ENCODE measurements at places on chromosomes 16 and 17.
A peak's percentile ranks its signal among the peaks of the same experiment; 100 is the strongest.

DNA sequence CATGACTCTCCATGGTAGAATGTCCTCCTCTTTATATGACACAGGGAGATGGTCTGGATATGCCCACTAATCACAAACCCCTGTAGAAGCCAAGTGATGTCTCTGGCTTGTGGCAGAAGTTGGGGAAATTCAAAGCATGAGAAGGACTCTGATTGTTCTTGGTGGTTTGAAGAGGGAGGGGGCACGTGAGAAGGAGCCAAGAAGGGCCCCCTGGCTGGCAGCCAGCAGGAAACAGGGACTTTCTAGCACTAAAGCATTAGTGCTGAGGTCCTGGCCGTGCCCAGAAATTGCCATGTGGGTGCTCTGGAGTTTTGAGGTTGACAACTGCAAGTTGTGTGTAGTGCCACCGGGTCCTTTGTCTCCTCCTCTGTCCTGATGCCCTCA, 199.9 kb downstream of the LGALS9B start:
- peak; percentile 4 for DNase-seq

DNA sequence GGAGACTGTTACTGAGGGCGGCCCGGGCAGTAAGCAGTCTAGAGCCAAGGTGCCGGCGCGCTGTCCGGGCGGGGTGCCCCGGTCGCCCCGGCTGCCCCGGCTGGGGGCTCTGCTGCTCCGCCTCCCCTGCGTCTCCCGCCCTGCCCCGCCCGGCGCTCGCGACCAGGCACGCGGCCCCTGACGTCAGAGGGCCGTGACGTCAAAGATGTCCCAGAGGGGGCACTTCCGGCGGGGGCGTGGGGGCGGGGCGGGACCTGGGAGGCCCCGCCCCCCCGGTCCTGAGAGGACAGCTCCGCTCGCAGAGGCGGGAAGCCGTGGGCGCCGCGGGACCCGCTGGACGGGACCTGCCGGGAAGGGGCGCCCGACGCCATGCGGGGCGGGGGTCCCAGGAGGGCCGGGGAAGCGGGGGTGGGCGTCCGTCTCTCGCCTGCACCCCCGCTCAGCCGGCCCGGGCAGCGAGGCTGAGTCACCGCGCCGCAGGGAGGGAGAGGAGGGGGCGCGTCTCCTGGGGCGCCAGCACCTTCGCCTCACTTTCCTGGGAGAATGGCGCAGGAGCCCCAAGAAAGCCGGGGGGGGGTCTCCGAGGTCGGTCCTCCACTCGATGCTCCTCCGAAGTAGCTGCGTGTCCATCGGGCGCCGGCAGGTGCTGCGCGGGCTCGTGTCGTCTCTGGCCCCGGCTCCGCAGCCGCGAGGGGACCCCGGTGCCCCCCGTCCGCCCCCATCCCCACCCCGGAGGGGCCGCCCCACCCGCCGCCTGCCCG, 4.4 kb upstream of the HIC1 start:
- peak; percentile 73 for DNase-seq

DNA sequence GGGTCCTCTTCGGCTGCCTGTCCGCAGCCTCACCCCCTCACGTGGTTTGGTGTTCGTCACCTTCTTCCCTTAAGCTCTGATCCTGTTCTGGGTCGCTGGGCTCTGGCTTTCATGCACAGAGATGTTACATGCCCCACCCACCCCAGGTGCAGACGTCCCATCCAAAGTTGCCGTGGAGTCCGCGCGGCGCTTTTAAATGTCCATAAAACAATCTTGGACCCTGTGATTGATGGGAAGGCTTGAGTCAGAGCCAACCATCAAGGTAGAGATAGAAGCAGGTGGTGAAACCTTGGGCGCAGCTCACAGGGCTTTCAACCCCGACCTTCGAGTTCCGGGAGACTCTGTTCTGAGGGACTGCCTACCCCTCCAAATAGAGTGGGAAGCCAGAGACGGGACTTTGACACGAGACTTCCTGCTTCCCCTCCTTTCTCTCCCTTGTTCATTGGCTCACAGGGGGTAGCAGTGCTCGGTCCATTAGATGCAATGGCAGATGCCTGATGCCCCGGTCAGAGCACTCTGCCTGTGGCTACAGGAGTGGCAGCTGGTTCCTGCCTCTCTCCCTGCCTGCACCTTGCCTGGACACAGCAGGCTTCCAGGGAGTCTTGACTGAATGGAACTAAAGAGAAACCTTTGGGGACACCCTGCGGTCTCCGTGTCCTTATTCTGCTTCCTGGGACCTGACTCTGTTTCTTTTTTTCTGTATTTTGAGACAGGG, 4.0 kb downstream of the ENGASE start:
- DNase-seq = no peak

- DNase-seq = no peak
Observed at GRCh38 chr17:59257101-59257500, 36.8 kb downstream of the GDPD1 start.

DNA sequence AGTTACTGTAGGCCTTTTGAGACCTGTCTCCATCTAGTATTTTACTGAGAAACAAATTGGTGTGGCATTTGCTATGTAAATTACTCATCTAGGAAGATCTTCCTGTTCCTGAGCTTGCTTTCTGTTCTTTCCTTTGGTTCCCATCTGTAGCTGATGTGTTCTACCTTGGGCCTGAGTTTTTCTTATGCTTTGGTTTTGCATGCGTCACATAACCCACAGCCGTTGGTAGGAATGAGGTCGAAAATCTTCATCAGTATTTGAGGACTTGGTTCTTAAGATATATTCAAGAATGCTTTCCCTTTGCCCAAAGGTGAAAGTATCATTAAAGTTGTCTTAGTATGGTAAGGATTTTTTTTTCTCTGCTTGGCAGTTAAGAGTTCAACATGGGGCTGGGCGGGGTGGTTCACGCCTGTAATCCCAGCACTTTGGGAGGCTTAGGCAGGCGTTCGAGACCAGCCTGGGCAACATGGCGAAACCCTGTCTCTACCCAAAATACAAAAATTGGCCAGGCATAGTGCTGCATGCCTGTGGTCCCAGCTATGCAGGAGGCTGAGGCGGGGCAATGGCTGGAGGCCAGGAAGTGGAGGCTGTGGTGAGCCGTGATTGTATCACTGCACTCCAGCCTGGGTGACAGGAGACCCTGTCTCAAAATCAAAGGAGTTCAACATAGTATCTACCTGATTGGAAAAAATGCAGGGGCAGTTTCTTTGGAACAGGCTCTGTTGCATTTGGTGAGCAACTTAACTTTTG, 28.8 kb downstream of the IST1 start:
- DNase-seq = peak; percentile 37

DNA sequence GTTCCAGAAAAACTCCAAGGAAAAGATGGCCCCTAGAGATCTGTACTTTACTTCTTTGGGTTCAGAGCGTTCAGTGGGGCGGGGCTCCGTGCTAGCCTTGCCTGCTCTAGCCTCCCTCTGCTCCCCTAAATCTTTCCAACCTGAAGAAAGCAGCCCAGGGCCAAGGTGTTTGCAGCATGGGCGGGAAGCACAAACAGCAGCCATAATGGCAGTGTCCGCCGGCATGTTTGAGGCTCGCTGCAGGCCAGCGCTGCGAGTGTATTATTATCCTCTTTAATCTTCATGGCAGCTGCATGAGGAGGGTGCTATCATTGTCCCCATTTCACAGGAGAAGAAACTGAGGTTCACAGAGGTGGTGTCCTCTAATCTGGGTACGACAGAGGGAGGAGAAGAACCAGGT, 10.4 kb downstream of the CALB2 start:
- no peak for DNase-seq

GRCh38 chr17:70604854-70605253, 435.5 kb downstream of the KCNJ2 start:
- DNase-seq = no peak

DNA sequence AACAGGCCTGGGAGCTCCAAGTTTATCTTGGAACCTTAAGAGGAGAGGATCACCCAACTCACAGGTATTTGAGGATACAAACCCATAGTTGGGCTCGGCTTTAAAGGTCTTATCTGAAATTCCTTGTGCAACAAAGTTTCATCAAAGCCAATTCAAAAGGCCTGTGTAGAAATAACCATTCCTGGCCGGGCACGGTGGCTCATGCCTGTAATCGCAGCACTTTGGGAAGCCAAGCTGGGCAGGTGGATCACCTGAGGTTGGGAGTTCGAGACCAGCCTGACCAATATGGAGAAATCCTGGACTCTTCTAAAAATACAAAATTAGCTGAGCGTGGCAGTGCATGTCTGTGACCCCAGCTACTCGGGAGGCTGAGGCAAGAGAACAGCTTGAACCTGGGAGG, 28.7 kb downstream of the C16orf54 start:
- DNase-seq = no peak

- DNase-seq = peak; percentile 65
Observed at GRCh38 chr17:50956750-50957523, 90.8 kb upstream of the TOB1 start.

DNA sequence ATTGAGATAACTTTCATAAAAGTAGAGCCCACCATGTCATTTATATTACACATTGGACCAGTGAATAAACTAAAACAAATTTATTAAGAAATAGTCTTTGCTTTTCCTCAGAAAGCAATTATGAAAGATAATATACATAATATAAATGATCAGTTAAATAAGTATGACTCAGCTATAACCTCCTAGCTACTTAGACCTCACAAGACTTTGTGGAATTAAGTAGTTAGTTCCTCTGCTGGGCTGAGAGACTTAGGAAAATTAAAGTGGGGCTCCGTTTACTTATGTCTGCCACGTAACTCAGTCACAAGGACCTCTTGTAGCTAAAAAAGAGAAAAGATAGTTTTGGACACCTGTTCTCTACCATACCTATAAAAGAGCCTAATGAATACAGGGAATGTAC, 76.9 kb downstream of the MRTFB start:
- DNase-seq = no peak

DNA sequence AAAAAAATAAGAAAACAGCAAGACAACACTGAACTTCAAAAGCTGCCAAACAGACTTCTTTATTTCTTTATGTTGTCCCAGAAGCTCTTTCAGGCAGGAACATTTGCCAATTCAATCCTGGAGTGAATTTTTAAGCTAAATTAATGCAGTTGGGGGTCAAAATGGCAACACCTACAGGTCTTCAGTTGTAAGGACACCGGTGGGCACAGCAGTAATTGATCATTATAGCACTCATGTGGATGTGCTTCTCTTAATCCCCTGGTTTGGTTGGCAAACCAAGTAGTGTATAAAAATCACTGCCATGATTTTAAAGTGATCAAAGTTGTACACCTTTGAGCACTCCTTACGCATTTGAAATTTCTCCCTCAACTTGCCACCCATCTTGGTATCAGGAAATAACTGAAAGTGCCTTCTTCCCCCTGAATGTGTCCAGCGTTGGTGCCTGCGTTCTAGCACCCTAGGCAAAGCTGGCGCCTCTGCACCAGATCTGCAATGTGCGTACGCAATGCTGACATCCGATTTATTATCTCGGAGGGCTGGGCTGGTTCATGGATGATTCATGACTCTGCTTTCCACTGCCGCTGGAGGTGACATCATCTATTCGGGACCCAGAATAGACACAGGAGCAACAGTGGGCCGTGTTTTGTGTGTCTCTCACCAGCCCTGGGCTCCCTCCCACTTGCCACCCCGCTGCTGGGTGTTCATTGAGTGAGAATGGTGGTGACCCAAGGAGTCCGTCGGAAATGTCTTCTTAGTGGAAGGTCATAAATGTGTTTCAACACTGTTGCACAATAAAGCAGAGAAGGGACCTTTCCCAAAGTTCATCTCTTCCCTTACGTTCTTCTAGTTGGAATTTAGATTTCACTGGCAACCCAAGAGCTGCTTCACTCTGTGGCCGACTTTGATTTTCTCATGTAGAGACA, 203.4 kb downstream of the CCDC182 start:
- DNase-seq = peak; percentile 91

DNA sequence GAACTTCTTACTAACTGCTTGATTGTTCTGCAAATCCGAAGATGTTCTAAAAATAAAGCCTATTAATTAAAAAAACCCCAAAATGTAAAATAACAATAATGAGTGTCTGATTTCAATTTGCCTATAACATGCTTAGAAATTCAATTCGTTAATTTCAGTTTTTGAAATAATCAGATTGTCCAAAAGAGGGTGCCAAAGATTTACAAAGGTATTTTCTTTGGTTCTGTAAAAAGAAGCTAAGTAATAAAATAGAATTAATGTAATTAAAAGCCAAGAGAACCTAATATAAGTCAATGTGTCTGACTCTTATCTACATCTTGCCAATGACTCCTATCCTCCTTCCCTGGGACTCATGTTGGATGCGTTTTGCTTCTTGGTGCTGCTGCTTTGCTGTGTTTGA, 75.0 kb upstream of the CPHXL start:
- DNase-seq = no peak

DNA sequence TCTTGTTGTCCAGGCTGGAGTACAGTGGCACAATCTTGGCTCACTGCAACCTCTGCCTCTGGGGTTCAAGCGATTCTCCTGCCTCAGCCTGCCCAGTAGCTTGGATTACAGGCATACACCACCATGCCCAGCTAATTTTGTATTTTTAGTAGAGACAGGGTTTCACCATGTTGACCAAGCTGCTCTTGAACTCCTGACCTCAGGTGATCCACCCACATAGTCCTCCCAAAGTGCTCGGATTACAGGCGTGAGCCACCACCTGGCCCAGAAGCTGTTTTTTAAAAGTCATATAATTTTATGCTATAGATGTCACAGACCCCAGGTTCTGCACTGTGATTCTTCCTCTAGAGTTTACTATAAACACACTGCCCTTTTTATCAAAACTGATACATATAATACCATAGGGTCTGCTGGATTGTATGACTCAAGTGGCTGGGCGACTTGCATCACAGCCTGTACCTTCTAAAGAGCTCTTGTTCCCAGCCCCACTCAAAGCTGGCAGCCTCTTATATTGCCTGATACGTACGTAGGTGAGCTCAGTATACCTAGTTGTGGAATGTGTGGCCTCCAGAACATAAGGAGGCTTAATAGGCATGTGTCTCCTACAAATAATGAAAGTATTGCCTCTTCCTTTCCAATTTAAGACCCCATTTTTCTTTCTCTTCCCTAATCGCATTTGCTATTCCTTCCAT, 295.8 kb downstream of the ZFHX3 start:
- no peak for DNase-seq

DNA sequence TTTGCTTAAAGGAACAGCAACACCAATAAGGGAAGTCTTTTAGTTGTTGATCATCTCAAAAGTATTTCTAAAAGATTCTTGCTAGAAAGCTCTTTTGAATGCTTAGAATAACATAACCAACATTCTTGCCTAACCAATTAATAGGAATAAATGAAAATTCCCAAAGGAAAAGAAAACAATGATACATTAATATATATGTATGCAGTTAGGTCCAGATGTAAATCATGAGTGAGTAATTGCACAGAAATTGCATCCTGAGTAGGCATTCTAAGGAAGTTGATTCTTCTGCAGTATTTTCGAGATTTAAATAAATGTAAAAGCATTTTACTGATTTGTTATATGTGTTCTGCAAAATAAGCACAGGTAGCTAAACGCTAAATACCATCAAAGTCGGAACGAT, 22.1 kb downstream of the COX10 start:
- no peak for DNase-seq

DNA sequence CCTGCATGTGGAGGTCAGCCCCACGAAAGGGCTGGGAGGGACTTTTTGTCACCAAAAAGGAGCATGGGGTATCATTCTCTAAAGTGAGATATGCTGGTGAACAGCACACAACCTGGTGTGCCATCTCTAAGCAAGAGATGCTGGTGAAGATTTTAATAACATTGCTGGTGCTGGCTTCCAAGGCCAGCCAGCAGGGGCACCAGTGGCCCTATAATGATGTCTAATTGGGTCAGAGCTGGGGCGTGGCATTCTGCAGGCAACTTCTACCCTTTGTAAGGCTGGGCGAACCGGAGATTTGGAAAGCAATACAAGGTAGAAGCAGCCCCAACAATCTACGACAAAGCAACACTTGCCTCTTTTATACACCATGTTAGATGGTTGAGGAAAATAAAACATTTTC, 16.8 kb downstream of the SDR42E1 start:
- no peak for DNase-seq
